GM23338 (cell line): ENCODE measurements at places on chromosomes 4 and X. TPM values are rescaled to one million over a fixed set of nuclear protein-coding genes. Genes with fewer than 3 reads are reported as not detected.

The HGFAC gene
- 0.94 TPM in 1 of 2 replicates, not detected in the other for total RNA-seq

The BEND4 gene
- total RNA-seq: 60.2 and 60.4 TPM in 2 replicates

GRCh38 chrX:1212532-1212931 lies at the start of gene CRLF2:
CRLF2 (minus strand) TSS chrX:1212649; CDS start chrX:1212634, 15 bp downstream.
- DNase-seq: no peak
- H3K36me3 ChIP-seq: no peaks in the 10 kb centered on the region
- no peak within 1 kb of the TSS for H3K4me3 ChIP-seq
- H3K27ac ChIP-seq: no peak within 1 kb of the TSS

The RNF128 gene
- total RNA-seq: 2.2 and 3.2 TPM in 2 replicates

DNA sequence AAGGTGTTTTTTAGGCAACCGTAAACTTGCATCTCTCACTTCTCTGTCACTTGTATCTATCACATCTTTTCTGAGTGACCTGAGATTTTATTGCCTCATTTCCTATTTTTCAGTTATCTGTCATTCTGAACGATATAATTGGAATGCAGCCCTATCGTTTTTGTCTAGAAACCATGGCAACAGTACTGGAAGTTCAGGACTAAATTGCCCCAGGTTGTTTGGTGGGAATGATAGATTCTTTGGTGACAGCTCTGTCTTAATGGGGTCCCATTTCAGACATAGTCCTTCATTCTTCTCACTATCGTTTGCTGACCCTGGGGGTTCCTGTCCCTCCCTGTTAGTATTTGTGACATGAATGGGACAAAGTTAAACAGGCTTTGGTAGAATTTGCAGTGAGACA lies 267.7 kb upstream of the GALNT7 start:
- no peaks in the 10 kb centered on the region for H3K27me3 ChIP-seq
- H3K4me3 ChIP-seq: no peak overlapping the region
- no peak for DNase-seq
- H3K27ac ChIP-seq: no peak overlapping the region
- H3K36me3 ChIP-seq: no peaks in the 10 kb centered on the region
